NCI-H1092 treated with DMSO at 0.1 percent for 48 hours (cell line): ENCODE measurements at places on chromosomes 2 and 18.

GRCh38 chr2:168034616-168035015 is 212.8 kb downstream of the STK39 start:
- DNase-seq = no peak

GRCh38 chr2:212536817-212537725 is 1.5 kb downstream of the ERBB4 start:
- DNase-seq = no peak

DNA sequence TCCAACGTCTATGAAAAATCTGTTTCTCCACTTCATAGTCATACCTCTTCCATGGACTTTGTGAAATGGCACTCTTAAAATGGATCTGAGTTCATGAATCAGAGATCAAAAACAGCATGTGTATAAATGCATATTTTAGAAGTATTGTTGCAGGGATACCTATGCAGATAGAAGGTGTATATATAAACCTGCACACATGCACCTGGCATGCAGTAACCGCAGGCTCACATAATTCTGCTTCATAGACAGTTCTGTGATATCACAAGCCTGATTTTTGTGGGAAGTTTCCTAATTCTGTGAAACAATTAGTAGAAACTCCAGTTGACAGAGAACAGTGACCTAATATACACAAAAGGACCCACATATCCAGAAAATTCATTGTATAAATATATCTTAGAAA is 421.7 kb downstream of the TGIF1 start:
- DNase-seq = no peak

- DNase-seq = no peak
These were observed 121.8 kb downstream of the DDX1 start for GRCh38 chr2:15713475-15713874.

- no peak for DNase-seq
These were observed 18.2 kb downstream of the FBLN7 start for GRCh38 chr2:112156152-112156986.

DNA sequence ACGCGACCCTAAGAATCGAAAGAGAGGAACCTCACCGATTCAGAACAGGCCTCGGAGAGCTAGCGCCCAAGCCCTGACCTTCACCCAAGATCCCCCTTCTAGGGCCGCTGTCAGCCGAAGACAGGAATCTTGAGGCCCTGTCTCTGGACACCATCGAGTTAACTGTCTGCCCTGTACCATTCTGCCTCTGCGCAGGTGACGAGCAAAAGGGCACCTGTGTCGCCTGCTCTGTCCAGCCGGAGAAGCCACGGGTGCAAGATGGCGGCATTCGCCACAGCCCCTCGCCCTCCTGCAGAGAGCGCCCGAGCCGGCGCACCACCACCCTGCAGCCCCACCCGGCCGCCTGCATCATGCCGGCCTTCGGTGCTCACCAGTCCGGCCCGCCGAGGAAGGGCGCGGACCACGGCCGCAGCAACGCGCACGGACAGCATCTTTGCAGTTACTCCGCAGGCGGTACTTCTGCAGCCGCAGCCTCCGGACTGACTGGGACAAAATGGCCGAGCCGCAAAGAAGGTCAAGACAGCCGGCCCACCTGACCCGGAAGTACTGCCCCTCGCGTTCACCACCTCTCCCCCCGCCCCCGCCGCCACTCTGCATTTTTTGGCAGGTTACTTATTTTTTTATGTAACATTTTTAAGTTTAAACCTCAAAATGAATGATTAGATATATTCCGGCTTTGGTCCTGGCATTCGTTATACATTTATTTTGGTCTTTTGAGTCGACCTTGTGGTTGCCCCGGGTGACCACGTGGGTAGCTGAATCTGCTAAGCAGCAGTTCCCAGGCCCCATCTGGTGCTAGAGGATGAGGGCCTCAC is at the start of gene ATP5F1A:
Gene ATP5F1A (minus strand): TSS at position 496 of the 815 bp plus-strand sequence. CDS start 65 bp downstream, at position 431.
- DNase-seq = peak; percentile 96

DNA sequence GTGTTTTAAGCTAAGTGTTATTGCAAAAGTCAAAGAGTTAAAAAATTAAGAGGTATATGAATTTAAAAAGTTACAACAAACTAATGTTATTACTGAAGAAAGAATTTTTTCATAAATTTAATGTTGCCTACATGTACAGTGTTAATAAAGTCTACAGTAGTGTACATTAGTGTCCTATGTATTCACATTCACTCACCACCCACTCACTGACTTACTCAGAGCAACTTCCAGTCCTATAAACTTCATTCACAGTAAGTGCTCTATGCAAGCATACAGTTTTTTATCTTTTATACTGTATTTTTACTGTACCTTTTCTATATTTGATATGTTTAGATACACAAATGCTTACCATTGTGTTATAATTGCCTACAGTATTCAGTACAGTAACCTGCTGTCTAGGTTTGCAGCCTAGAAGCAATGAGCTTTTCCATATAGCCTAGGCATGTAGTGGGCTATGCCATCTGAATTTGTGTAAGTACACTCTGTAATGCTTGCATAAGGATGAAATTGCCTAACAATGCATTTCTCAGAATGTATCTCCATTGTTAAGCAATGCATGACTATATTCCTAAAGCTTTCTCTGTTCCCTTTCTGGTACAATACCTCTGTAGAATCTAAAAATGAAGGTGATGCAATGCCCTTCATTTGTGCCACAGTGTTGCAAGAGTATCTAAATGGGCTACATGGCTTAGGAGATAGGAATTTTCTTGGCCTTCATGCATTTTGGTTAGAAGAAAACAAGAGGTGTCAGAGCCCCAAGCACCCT is 370.8 kb upstream of the NT5C1B start:
- DNase-seq = no peak

DNA sequence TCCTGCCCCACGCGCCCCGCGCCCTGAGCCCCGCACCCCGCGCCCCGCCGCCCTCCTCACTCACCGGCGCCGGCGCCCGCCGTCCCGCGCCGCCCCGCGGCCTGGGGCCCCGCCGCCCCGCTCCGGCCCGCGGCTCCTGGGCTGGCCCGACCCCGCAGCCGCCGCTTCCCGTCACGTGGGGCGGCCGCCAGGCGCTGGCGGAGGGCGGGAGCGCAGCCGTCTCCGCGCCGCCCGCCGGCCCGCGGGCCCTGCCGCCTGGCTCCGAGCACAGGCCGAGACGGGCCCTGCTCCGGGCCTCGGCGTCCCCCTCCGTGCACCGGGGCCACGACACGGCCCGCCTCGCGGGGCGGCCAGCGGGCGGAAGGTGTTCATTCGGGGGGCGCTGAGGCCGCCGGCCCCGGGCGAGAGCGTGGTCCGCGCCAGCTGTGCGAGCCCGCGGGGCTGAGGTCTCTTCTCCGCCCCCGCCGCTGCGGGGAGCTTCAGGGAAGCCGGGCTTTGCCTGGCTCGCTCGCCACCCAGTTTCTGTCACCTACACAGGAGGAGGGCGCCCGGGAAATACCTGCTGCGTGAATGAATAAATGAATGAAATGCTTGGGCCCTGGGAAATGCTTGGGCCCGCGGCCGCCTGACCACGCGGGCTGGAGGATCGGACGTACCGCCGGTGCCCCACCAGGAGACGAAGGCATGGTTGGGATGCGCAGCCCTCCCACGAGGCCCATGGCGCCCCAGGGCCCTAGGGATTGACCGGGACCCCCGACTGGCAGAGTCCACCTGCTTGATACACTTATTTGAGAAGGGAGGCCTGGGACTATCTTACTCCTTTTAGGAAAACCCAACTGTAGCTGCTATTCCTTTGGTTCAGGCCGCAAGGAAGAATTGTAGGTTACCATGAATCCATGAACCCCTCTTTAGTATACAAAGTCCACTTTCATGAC is at the start of gene TGFBRAP1:
Gene TGFBRAP1 (minus strand): TSS at position 175 of the 935 bp plus-strand sequence. CDS start 21,434 bp downstream, outside the sequence.
- peak; percentile 12 for DNase-seq

- DNase-seq = no peak
These were observed at the start of gene RAX for GRCh38 chr18:59272891-59273758. Gene RAX, minus strand, starts transcription at chr18:59273454. Its CDS starts 248 bp downstream, at chr18:59273206.

DNA sequence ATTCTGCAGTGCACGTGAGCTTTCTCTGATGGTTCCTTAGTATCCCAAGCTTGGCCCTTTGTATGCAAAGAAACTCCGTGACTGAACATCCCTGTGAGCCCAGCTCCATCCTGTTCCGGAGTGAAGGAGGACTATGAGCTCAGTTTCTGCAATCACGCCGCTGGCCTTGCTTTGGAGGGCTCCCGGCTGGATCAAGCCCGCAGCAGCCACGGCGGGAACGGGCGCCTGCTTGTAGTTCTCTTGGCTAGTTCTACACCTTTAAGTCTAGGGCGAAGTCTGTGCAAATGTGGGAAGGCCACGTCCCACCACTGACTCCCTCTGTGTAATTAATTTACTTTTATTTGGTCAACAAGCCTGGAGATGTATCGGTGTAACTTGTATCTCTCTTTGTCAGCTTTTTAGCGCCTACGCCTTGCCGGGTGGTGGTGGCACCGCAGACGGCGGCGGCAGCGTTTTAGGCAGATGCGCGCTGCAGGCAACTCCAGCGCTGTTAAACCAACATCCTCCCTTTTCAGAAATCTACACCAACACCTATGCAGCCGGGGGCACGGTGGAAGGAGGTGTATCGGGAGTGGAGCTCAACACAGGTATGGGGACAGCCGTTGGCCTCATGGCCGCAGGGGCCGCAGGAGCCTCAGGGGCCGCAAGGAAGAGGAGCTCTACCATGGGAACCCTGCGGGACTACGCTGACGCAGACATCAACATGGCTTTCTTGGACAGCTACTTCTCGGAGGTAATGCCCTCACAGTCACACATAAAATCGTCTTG is 34.3 kb downstream of the DSG4 start:
- DNase-seq = no peak

GRCh38 chr18:44715842-44716241 is 35.2 kb downstream of the SETBP1 start:
- DNase-seq = peak; percentile 93

- DNase-seq = no peak
These were observed 156.7 kb downstream of the SLC4A3 start for GRCh38 chr2:219784178-219784577.
